Upper lobe of left lung (tissue), 6 donors: ENCODE measurements at places on chromosomes 7 and 10. TPM values are rescaled to one million over a fixed set of nuclear protein-coding genes. Genes with fewer than 3 reads are reported as not detected.
A peak's percentile ranks its signal among the peaks of the same experiment; 100 is the strongest.

GRCh38 chr10:30773501-30773900 is 143.9 kb upstream of the LYZL2 start:
- H3K4me3 ChIP-seq, result no peak overlapping the region
- H3K36me3 ChIP-seq, result no peaks in the 10 kb centered on the region
- no peak overlapping the region for H3K27ac ChIP-seq
- H3K4me1 ChIP-seq, result no peaks in the 10 kb centered on the region
- DNase-seq, result no peak

DNA sequence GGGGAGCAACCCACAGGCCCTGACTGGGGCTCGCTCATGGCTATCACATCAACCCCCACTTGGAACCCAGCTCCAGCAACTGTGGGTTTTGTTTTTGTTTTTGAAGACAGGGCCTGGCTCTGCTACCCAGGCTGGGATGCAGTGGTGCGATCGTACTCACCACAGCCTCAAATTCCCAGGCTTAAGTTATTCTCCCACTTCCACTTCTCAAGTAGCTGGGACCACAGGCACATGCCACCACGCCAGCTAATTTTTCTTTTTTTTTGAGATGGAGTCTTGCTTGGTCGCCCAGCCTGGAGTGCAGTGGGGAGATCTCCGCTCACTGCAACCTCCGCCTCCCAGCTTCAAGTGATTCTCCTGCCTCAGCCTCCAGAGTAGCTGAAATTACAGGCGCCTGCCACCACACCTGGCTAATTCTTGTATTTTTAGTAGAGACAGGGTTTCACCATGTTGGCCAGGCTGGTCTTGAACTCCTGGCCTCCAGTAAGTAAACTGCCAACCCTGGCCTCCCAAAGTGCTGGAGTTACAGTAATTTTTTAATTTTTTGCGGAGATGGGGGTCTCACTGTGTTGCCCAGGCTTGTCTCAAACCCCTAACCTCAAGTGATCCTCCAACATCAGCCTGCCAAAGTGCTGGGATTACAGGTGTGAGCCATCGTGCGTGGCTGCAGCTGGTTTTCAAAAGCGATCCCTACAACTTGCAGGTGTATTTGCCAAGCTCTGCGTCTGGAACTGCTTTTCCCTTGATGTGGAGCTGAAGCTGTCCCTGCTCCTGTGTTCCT is 228.7 kb downstream of the SKIDA1 start:
- no peaks in the 10 kb centered on the region for H3K36me3 ChIP-seq
- no peak overlapping the region for H3K4me3 ChIP-seq
- H3K27me3 ChIP-seq, result no peaks in the 10 kb centered on the region
- peaks cover 7% of the 10 kb centered on the region for H3K4me1 ChIP-seq

- peaks cover 10% of the 10 kb centered on the region for H3K4me1 ChIP-seq
- H3K36me3 ChIP-seq, result no peaks in the 10 kb centered on the region
- peak; percentile 92 for DNase-seq
- H3K27me3 ChIP-seq, result peaks cover 2% of the 10 kb centered on the region
- H3K27ac ChIP-seq, result no peak overlapping the region
- H3K4me3 ChIP-seq, result no peak overlapping the region
Observed at GRCh38 chr7:8436965-8437364, 3.6 kb downstream of the NXPH1 start.

EBF3 gene
- not detected for total RNA-seq

MMRN2 gene
- 34.5 TPM for total RNA-seq

DNA sequence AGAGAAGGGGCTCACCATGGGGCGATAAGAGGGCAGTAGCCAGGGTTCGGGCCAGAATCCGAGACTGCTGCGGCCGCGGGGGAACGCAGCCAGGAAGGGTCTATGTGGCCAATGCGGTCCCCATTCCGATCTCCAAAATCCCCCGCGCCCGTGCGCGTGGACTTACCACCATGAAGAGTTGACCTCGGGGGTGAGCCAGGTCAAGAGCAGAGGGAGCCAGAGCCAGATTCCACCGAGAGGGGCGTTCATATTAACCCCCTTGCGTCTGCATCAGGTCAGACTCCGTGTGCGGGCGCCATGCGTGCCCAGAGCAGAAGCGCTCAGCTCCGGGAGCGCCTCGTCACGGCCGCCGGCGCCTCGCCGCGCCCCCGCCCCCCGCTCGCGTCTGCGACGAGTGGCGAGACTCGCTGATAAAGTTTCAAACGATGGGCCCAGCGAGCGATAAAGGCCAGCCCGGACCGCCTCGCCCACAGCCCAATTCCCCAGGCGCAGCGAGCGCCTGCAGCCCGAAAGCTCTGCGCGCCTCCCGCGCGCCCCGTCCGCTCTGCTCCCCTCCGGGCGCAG is at the start of gene WNT2:
Gene WNT2, minus strand, starts transcription at position 318 of the 564 bp plus-strand sequence. Its CDS starts 69 bp downstream, at position 249.
- no peaks in the 10 kb centered on the region for H3K27me3 ChIP-seq
- H3K36me3 ChIP-seq, result no peaks in the 10 kb centered on the region
- peak within 1 kb of the TSS; percentile 69 for H3K27ac ChIP-seq

BTBD16 gene
- 0.20 TPM for total RNA-seq

TMEM254 gene
- 22.4 TPM for total RNA-seq

DNA sequence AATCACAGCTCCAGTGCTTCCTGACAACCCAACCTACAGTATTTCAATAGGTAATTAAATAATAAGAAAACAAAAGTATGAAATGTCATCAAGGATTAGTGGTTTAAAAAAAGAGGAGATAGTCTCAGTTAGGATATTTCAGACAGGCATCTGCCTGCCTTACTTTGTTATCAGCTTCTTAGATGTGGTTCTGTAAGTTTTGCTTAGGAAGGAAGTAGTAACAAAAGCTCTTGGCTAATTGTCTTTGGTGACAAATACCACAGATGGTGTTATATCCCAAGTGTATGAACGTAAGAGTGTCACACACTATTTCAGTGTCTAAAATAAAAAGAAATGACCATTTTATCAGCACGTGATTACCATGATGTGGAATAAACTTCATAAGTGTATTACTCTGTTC is 9.8 kb upstream of the ACTA2 start:
- no peaks in the 10 kb centered on the region for H3K4me1 ChIP-seq
- no peak for DNase-seq
- H3K36me3 ChIP-seq, result no peaks in the 10 kb centered on the region
- no peak overlapping the region for H3K27ac ChIP-seq
- no peaks in the 10 kb centered on the region for H3K27me3 ChIP-seq
- no peak overlapping the region for H3K4me3 ChIP-seq

DNA sequence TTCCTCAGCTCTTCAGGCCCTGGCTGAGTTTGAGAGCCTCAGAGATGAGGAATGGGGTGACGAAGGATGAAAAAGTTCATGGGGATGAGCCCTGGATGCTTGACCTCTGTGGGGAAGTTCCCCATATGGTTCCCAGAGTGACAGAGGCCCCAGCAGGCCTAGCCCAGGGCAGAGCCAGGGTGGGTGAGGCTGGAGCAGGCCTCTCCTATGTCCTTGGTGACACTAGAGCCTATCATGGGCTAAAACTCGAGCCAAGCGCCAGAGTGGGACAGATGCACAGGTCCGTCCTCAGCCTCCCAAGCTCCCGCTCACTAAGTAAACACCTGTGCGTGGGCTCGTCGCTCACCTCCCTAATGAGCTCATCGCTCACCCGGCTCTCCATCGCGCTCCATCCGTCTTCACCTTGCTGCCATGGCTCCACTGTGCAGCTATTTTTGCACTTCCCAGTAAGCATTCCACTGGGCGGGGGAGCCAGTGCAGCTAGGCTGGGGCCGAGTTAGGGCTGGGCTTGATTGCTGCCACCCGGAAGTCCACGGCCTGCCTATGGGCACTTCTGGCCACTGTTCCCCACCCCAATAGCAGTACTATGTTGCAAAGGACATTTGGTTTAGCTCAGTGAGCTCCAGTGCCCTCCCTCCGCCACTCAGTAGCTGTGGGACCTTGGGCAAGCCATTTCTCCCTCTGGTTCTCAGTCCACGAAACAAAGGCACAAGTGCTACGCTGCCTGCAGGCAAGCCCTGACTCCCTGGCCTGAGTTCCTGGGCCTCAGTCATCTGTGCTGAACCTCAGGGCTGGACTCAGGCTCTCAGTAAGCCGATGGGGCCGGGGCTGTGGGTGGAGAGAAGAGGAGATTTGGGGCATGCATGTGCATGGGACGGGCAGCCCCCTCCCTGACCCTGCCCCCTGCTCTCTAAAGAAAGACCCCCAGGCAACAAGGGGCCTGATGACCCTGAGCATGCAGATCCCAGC is 117.3 kb upstream of the PCBD1 start:
- DNase-seq, result no peak
- no peaks in the 10 kb centered on the region for H3K27me3 ChIP-seq
- no peak overlapping the region for H3K4me3 ChIP-seq
- H3K36me3 ChIP-seq, result no peaks in the 10 kb centered on the region
- H3K27ac ChIP-seq, result no peak overlapping the region
- H3K4me1 ChIP-seq, result no peaks in the 10 kb centered on the region

DNA sequence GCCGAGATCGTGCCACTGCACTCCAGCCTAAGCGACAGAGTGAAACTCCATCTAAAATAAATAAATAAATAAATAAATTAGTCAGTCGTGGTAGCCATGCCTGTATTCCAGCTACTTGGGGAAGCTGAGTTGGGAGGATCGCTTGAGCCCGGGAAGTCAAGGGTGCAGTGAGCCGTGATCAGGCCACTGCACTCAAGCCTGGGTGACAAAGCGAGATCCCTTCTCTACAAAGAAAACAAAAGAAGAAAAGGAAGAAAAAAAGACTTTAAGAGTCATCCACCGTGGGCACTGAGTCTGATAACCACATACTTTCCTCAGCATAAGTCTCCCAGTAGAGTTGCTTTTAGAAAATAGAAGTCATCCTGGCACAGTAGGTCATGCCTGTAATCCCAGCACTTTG is 2.6 kb downstream of the TMEM254 start:
- H3K27ac ChIP-seq, result no peak overlapping the region
- H3K4me3 ChIP-seq, result no peak overlapping the region
- H3K36me3 ChIP-seq, result no peaks in the 10 kb centered on the region
- no peaks in the 10 kb centered on the region for H3K27me3 ChIP-seq
- H3K4me1 ChIP-seq, result peaks cover 16% of the 10 kb centered on the region

DNA sequence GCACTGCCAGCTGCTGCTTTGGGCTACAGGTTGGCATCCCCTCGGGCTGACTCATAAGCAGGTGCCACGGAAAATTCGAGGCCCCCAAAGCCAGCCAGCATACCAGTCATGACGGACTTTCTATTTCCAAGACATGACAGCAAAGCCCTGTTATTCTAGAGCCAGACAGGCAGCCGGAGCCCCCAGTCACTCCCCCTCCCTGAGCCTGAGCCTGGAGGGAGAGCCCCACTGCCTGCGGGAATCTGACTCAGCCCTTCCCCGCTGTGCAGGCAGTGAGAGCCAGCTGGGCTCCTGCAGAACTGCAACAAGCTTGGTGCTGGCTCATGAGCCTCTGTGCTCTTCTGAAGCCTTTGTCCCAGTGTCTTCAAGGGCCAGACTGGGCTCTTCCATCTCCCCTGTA is 15.8 kb downstream of the BTBD16 start:
- no peaks in the 10 kb centered on the region for H3K4me1 ChIP-seq
- DNase-seq, result no peak
- no peak overlapping the region for H3K27ac ChIP-seq
- no peaks in the 10 kb centered on the region for H3K36me3 ChIP-seq

LBX1 gene
- total RNA-seq, result 0.20 TPM

- DNase-seq, result no peak
- H3K4me1 ChIP-seq, result peaks cover 24% of the 10 kb centered on the region
- no peaks in the 10 kb centered on the region for H3K27me3 ChIP-seq
- no peak overlapping the region for H3K4me3 ChIP-seq
Observed at GRCh38 chr7:101119876-101120275, 7.0 kb upstream of the SERPINE1 start.

- no peak for DNase-seq
- H3K4me3 ChIP-seq, result no peak overlapping the region
Observed at GRCh38 chr7:101239951-101240220, 2.3 kb upstream of the CLDN15 start.

DNA sequence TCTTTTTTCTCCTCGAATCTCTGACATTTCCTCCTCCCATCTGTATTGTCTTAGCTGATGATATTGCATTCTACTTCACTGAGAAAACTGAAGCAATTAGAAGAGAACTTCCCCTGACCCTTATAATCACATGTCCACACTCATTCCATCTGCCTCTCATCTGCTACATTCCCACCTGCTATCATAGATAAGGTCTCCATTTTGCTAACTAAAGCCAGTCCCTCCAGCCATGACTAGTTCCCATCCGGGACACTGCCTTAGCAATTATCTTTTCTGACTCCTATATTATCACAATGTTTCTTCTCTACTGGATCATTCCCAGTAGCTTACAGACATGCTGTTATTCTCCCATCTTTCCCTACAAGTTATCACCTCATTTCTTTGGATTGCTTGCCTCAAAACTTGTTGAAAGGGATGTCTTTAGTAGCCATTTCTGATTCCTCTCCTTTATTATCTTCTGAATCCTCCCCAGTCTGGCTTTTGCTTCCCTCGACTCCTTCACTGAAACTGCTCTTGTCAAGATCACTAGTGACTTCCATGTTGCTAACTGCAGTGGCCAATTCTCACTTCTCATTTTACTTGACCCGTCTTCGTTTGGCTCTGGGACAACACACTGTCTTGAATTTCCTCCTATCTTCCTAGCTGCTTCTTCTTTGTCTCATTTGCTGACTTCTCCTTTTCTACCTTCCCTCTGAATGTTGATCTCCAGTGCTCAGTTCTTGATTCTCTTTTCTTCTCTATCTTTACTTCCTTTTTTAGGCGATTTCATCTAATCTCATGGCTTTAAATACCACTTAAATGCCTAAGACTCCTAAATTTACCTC is 35.9 kb downstream of the FZD1 start:
- no peak overlapping the region for H3K27ac ChIP-seq
- H3K27me3 ChIP-seq, result no peaks in the 10 kb centered on the region
- no peak for DNase-seq
- H3K36me3 ChIP-seq, result no peaks in the 10 kb centered on the region
- no peak overlapping the region for H3K4me3 ChIP-seq

DNA sequence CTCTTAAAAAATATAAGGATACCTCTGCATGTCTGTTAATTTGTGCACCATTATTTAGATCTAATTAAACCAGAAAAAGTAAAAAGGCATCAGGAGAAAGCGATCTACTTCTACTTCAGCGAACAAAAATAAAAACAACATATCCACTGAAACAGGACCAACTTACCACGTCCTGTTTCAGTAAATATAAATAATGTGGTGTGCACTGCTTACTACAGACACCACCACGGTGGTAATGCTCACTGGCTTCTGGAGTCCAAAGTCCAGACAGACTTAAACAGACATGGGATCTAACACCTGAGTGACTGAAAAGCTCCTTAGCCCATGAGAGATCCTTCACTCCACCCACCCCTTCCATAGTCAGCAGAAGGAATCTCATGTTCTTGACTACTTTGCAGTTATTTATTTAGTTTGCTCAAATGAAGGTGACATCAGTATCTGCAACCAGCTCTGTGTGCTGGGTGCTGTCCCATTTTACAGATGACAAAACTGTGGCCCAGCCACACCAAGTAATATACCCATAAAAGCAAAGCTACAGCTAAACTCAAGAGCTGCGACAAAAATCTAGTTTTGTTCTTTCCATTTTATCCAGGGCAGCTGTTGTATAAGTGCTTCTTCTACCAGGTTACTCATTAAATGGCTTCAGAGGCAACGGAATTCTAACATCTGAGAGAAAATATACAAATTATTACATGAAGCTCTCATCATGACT is 62.1 kb upstream of the NCAPG2 start:
- H3K27me3 ChIP-seq, result no peaks in the 10 kb centered on the region
- no peak overlapping the region for H3K27ac ChIP-seq
- no peaks in the 10 kb centered on the region for H3K4me1 ChIP-seq
- DNase-seq, result no peak

CLIP2 gene
- 42.4 TPM for total RNA-seq

ASAH2 gene
- total RNA-seq, result 0.92 TPM
